T-helper 2 cell (primary cell): ENCODE measurements at places on chromosomes 4 and X.

- no peak for DNase-seq
Observed at GRCh38 chr4:134422776-134423175, 221.2 kb upstream of the PABPC4L start.

- no peak for DNase-seq
Observed at GRCh38 chr4:143404555-143404954, 67.9 kb downstream of the GAB1 start.

DNA sequence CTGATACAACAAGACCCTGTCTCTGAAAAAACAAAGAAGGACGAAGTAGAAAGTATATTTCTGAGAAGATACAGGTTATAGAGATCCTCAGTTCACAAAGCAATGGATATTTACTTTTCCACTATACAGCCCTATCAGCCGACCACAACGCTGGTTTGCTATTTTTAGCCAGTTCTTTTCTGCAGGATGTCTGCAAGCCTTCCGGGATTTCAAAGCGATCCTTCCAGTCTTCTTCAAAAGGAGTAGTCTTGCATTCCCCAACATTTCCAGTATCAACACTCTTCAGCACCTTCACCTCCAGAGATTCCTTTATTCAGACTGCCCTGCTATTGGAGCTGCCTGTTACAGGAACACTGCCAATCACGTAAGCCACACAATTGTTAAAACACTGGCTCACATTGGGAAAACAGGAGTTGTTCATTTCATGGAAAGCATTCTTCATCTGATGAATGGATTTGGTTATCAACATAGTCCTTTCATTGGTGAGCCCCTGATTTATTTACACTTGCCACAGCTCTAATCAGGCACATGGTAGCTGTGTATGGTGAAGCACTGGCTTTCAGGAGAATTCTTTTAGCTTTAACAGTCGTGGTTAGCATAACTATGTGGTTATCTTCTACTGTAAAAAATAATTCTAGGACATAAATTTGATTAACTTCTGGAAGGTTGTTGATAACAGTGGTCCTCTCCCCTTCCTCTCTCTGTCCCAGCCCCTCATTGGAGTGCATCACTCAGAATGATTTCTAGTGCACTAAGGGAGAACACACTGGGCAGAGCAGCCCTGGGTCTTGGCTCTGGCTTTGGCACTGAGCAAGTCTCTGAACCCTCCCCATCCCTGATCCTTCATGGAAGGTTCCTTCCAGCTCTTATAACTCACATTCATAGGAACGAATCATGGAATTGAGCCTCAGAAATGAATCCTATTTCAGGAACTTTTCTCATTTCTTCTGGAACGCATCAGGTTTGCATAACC, 109.9 kb upstream of the SORBS2 start:
- DNase-seq: no peak

DNA sequence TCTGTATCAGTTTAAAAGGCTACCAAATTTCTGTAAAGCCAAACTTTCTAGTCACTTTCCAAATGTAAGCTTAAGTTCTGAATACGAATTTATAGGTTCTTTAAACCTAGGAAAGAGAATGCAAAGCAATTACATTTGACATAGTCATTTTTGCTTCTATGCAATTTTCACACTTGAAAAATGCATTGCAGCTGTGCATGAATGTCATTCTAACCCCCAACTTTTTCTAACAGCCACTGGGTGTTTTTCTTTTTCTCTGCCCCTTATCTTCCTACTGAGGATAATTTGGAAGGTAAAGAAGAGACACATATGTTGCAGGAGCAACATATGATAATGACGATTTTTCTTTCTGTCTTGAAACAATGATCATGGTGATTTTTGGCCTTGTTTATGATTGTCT, 537.5 kb downstream of the SPRY1 start:
- DNase-seq: no peak
